Right kidney (tissue), 9 donors: ENCODE measurements at places on chromosomes 2 and 18.

DNA sequence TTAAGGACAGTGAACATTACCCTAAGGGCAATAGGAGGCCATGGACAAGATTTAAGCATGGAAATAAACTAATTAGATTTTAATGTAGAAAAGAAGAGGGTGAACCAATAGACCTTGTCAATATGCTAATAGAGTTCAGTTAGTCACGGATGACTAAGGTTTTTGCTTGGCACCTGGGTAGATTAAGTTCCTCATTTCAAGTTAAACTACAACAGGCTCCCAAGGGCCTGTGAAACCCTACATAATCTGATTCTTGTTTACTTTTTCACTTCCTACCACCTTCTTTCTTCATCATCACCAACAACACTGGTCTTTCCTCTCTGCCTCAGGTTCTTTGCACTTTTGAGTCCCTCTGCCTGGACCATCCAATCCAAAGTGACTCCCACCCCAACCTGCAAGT, 14.8 kb downstream of the SP110 start:
- DNase-seq, result no peak

DNA sequence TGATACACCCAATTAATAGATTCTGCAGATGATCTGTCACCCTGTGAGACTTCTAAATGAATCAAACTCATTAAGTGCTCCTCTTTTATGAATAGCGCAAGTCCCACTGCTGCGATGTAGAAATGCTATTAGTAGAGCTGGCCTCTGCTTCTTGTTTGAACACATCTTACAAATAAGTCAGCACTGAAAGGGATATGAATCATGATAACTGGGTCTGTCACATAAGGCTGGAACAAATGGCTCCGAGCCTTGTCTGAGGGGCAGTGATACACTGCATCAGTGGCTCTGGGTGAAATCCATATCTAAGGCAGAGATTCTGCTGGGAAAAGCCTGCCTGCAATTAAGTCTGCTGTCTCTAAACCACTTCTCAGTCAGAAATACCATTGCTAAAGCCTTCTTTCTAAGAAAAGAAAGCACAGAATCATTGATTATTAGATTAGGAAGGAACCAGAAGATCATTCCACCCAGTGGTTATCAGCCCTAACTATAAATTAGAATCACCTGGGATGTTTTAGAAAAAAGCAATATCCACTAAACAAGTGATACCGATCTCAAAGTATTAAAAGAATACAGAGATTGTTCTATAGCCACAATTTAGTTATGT, 75.2 kb downstream of the SLC5A7 start:
- no peak for DNase-seq

DNA sequence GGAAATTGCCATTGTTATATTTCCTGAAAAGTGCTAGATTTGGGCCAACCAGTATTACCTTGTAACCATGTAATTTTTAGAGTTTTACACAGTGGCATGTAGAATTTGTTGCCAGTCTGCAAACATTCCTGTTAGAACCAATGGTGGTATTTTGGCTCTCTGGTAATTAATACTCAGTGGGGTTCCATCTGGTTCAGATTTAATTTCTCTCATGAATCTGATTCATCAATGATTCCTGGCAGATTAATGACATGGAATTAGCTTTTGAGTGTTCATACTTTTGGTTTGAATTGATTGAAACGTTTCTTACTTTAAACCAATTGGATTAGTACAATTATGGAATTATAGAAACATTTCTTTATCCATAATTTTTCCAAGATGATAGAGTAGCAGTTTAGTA, 93.2 kb downstream of the MC4R start:
- DNase-seq, result no peak

DNA sequence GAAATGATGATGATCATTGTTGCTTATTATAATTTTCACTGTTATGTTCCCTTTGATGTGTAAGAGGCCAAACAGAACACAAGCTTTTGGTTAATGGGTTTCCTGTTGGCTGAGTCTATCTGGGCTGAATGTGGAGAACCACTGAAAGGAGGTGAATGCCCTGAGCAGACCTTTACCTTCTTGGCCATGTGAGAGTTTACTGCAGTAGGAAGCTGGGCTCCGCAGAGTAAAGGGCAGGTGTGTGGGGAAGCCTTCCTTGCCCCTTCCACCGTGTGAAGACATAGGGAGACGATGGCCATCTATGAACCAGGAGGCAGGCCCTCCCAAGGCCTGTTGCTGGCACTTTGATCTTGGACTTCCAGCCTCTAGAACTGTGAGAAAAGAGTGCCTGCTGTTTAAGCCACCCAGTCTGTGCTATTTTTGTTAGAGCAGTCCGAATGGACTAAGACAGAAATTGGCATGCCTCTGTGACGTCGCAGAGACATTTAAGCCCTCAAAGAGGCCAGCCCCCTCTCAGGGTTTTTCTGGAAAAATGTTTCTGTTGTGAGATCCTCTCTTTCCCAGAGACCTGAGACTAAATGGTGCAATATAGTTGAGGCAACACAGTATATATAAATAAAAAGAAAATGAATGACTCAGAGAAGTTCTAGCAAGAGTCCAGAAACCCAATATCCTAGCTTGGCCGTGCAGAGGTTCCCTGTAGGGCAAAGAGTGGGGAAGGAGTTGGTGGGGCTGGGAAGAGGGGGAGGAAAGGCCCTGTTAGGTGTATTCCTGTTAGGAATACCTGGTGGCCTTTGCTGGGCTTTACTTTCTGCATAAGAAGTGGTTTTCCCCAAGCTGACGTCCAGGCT, 121.9 kb upstream of the LGALSL start:
- peak; percentile 29 for DNase-seq

GRCh38 chr18:48858676-48859075, 92.1 kb downstream of the SMAD7 start:
- no peak for DNase-seq

DNA sequence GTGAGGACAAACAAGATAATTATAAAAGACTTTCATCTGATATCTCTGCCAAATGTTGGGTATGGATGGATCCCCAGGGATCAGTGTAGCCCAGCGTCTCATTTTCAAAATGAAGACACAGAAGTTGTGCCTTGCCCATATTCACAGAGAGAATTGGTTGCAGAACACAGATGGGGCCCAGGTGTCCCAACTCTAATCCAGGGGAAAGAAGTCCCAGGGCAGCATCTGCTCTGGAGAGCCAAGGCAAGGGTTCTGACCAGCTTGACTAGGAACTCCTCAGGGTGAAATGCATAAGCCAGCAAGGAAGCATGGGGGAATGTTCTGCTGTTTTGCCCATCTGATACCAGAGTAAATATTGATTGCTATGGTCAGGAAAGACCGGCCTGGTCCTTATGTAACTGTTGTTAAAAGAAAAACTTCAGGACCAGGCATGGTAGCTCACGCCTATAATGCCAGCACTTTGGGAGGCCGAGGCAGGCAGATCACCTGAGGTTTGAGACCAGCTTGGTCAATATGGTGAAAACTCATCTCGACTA, 68.7 kb upstream of the CABLES1 start:
- DNase-seq, result no peak

- DNase-seq, result peak; percentile 76
These were observed 112.0 kb upstream of the CTDP1 start for GRCh38 chr18:79567481-79568147.

- no peak for DNase-seq
These were observed 568.1 kb upstream of the LINC00305 start for GRCh38 chr18:64717026-64717425.

DNA sequence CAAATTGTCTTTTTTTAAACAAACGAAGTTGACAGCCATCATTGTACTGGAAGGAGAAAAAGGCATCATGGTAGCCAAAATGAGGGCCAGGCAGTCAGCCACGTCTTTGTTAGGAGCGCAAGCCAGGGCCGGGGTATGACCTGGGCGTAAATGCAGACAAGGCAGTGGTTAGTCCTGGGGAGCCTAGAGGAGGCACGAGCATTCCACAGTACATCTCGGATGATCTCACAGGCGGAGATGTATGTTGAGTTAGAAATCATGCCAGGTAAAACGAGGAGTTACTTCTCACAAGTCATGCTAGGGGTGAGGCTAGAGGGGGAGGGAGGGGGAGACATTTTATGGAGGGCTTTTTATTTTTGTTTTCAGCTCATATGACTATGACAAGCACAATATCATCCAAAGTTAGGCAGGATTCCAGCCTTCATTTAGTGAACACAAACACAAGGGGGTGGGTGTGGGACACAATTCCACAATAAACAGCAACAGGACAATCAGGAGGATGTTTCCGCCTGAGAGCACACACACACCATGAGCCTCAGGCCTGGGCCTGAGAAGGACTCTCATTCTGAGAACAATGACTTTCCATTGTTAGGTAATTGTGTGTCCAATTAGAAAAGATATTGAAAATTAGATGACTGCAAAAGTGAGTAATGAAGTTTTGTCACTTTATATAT, 64.4 kb upstream of the PGAP1 start:
- no peak for DNase-seq

- DNase-seq, result no peak
These were observed 181.3 kb downstream of the TMX3 start for GRCh38 chr18:68533641-68534040.

- no peak for DNase-seq
These were observed 87.3 kb downstream of the MARCO start for GRCh38 chr2:119029297-119029696.

DNA sequence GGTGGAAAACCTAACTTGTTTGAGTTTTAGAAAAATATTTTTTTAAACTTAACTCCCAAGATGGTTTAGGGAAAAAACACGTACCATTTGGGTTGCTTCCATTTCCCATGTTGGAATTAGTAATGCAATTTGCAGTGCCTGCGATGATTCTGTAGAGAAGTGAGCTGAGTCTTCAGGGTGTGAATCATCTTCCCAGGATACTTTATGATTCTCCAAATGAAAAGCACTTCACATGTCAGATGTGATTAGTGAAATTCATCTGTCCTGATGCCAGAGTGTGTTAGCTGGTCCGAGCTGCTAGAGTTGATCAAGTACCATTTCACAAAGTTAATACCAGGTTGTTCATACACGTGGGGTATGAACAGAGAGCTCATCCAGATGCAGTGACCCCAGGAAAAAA, 59.1 kb downstream of the ACOXL start:
- no peak for DNase-seq

DNA sequence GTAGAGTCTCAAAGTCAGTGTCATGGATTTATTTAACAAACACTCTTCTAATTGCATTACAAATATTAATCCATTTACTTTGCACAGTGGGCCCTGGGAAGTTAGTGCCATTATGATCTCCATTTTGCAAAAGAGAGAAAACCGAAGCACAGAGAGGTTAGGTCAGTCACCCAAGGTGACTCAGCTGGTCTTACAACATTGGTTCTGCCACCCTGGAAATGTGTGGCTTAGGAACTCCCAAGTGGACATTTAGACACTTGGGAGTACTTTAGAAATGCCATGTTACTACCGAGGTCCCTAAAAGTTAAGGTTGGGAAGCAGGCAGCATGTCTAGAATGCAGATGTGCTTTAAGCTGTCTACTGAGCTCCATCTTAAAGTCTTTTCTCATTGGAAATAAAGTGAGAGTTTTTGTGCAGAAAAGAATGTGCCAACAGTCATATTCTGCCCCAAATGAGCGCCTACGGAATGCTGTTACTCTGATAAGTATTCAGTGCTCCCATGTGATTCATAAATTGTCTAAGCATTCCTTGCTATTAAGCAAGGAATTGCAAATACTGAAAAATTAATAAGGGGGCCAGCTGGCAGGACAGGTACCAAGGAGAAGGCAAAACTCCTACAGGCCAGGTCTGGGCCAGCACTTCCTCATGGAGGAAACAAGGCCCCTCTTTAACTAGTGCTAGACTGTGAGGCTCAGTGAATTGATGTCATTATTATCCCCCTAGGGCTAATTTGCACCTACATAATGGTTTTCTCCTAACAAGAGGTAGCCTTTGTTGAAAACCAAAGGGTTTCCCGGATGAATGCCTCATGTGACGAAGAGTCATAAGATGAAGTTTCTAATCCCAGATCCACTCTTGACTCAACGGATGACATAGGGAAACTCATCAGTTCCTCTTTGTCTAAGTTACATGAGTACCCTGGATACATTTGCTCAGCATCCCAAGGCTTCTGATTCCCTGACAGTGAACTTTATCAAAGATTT, 16.3 kb downstream of the NRP2 start:
- no peak for DNase-seq

- no peak for DNase-seq
These were observed 278.3 kb downstream of the NAPG start for GRCh38 chr18:10804126-10804525.

DNA sequence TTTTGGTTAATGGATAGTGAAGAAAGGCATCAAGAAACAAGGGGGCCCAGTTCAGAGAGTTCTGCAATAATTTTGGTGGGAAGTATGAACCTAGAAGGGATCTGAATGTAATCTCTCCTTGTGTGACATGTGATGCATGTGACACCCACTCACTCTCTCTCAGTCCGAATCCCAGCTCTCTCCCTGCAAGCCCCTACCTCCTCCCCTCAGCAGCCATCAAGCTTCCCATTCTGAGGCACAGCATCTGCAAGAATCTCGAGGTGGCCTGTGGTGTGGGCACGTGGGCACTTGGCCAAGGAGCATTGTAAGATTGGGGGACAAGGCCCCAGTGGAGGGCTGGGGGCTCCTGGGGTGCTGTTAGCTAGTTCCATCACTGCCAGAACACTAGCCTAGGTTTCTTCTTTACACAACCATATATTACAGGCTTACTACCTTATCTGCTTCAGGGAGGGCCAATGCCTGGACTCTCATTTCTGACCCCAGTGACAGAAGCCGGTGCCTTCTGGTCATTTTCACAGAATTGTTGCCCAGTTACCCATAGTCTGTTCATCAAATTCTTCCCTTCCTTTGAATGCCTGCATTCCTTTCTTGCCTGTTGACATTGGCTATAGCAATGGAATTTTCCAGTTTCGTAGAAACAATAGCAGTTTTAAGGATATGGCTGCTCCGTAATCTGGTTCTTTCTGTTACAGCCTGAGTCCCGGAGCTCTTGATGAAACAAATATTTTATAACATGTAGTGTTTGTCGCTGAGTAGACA, 13.3 kb upstream of the LCLAT1 start:
- DNase-seq, result no peak

DNA sequence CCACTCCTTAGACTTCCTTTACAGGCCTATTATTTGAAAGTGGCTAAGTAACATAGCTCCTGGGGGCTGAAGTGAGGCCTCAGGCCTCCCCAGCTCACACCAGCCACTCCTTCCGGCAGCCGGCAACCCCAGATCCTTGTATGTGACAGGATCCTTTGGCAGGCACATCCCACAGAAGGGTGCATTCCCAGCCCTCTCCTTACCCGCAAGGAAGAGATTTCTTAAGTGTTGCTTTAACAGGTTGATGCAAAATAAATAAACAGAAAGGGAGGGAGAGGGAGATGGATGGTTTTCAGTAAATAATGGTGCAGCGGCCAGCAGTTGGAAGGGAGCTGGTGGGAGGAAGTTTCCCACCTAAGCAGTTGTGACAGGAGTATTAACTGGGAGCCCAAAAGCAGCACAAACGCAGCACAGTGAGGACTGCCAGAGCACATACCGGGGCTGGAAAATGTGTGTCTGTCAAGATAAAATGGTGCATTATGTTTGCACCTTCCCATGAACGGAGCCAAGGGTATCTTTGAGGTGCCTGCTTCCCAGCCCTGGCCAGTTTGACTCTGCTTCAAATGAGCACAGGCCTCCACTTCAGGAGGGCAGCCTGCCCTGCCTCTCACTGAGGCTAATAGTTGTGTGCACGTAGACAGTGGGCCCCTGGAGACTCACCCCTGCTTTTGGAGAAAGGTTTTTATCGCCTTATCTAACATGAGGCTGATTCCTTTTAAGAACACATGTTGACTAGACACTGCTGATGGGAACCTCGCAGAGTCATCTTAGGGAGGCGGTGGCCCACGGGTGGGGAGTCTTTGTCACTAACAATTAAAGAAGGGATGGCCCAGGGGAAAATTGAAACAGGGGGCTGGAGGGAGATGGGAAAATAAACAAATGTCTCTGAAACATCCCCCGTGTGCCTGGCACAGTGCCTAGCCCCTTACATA, 32.8 kb downstream of the NRP2 start:
- DNase-seq, result no peak
